ENCODE measurements at places on chromosomes 1 and 21. TPM values are rescaled to one million over a fixed set of nuclear protein-coding genes. Genes with fewer than 3 reads are reported as not detected.

Gene SLAMF8
- 0.70 TPM for total RNA-seq

DNA sequence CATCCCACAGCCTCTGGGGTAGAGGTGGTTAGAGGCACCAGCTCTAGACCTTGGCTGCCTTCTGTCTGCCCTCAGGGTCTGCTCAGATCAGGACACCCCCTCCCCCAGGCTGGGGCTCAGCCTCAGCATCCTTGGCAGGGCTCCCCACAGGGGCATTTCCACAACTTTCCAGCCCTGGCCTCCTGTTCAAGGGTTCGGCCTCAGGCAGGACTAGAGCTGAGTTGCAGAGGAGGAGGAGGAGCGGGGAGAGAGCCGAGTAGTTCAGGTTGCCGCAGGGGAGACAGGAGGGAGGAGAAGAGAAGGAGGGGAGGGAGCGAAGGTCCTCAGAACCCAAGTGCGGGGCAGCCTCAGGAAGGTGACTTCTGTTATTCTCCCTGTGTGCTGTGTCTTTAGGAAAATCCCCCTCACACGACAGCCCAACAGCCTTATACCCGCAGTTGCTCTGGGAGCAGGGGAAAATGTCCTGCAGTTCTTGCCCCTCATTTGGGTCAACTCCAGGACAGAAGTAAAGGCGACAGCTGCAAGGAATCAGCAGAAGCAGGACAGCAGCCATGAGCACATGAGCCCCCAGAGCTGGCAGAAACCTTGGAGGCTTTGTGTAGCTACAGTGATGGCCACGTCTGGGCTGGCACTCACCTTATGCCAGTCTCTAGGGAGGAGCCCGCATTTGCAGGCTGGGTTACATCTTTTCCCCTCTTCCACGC, 46.5 kb upstream of the TENT5B start:
- H3K27ac ChIP-seq, result no peak overlapping the region
- no peak for DNase-seq
- H3K36me3 ChIP-seq, result no peaks in the 10 kb centered on the region
- H3K27me3 ChIP-seq, result no peaks in the 10 kb centered on the region

- peaks cover 27% of the 10 kb centered on the region for H3K4me1 ChIP-seq
- DNase-seq, result no peak
- no peak overlapping the region for H3K27ac ChIP-seq
- no peak overlapping the region for H3K4me3 ChIP-seq
Measured at GRCh38 chr1:40848530-40849189, 13.5 kb downstream of the CITED4 start.

DNA sequence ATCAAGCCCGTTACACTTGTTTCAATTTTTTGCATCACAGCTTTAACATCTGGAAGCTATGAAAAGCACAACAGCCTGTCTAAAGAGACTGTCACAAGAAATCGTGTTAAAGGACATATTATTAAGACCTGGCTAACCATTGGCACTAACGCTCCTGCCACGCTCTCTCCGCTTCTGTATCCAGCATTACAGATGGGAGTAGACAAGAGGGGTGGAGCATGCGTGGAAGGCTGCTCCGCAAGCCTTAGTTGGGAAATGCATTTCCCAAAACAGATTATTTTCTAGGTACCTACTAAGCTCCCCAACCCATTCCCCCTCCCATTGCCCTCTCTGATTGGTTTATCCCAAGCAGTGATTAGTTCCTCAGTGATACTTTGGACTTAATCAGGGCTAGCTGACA, 72.4 kb downstream of the NTNG1 start:
- H3K27me3 ChIP-seq, result no peaks in the 10 kb centered on the region
- no peaks in the 10 kb centered on the region for H3K36me3 ChIP-seq
- DNase-seq, result no peak
- no peak overlapping the region for H3K4me3 ChIP-seq

GRCh38 chr1:188706742-188707141, 1770.9 kb downstream of the BRINP3 start:
- H3K4me3 ChIP-seq, result no peak overlapping the region

DNA sequence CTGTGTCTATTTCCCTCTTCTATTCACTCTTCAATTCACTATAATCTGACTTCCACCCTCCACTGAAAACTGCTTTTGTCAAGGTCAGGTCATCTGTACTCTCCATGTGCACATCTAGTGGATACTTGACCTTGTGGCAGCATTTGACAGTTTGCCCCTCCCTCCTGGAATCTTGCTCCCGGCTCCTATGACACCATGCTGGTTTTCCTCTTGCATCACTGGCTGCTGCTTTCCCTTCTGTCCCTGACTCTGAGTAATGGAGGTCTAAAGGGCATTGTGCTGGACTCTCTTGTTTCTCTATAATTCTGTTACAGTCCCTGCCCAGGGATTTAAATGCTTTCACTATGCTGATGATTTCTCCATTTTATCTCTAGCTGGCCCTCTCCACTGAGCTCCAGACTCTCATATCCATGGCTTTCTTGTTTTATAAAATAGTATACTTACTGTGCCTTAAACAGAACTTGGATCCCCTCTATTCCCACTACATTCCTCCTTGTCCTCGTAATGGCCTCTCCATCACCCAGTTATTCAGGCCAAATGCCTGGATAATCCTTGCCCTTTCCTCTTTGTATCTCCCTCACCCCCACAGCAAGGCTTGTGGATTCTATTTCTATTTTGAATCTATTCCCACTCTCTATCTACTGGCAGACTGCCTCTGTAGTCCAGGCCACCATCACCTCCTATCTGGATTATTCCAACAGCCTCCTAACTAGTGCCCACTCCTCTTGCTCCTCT, 36.8 kb upstream of the PODN start:
- peaks cover 6% of the 10 kb centered on the region for H3K36me3 ChIP-seq
- no peak for DNase-seq
- H3K27ac ChIP-seq, result no peak overlapping the region
- H3K4me3 ChIP-seq, result no peak overlapping the region
- no peaks in the 10 kb centered on the region for H3K27me3 ChIP-seq

GRCh38 chr1:150235294-150235851, 539 bp downstream of the ANP32E start:
- no peaks in the 10 kb centered on the region for H3K27me3 ChIP-seq
- no peak overlapping the region for H3K4me3 ChIP-seq
- peak; percentile 65 for DNase-seq
- no peak overlapping the region for H3K27ac ChIP-seq

Gene UBL4B
- total RNA-seq, result not detected

Gene JAK1
- total RNA-seq, result 166 TPM

- H3K27me3 ChIP-seq, result no peaks in the 10 kb centered on the region
- DNase-seq, result no peak
- H3K36me3 ChIP-seq, result no peaks in the 10 kb centered on the region
- H3K4me3 ChIP-seq, result no peak overlapping the region
Measured at GRCh38 chr1:52288286-52288685, 77.7 kb downstream of the CC2D1B start.

GRCh38 chr1:27660300-27660835, 11.6 kb downstream of the IFI6 start:
- H3K4me3 ChIP-seq, result peak overlapping the region; percentile 75
- peak overlapping the region; percentile 100 for H3K27ac ChIP-seq
- peaks cover 56% of the 10 kb centered on the region for H3K4me1 ChIP-seq
- H3K36me3 ChIP-seq, result peaks cover 4% of the 10 kb centered on the region

Gene TMPRSS15
- total RNA-seq, result not detected
